ENCODE measurements at places on chromosomes 6 and 20. TPM values are rescaled to one million over a fixed set of nuclear protein-coding genes. Genes with fewer than 3 reads are reported as not detected.
A peak's percentile ranks its signal among the peaks of the same experiment; 100 is the strongest.

DNA sequence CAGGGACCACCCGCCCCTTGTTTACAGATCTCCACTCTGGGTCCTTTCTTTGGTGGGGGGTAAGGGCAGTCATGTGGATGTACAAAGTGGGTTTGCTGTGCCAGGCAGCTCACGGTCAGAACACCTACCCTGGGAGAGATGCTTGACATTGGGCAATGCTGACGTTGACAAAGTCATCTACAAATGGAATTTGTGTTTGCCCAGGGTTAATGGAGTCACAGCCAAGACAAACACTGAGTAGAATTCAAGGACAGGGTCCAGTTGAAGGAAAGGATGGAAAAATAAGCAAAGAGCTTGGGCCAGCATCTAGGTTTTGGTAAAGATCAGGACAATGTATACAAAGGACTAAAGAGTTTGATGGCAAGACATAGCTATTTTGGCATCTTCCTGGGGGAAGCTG is 54.7 kb downstream of the MOCS1 start:
- H3K27me3 ChIP-seq, result no peaks in the 10 kb centered on the region
- DNase-seq, result peak; percentile 23
- H3K27ac ChIP-seq, result no peak overlapping the region

- no peaks in the 10 kb centered on the region for H3K27me3 ChIP-seq
- no peaks in the 10 kb centered on the region for H3K36me3 ChIP-seq
- no peak for DNase-seq
- no peak overlapping the region for H3K27ac ChIP-seq
- no peaks in the 10 kb centered on the region for H3K4me1 ChIP-seq
Observed at GRCh38 chr6:63814459-63814858, 178.9 kb downstream of the PHF3 start.

DNA sequence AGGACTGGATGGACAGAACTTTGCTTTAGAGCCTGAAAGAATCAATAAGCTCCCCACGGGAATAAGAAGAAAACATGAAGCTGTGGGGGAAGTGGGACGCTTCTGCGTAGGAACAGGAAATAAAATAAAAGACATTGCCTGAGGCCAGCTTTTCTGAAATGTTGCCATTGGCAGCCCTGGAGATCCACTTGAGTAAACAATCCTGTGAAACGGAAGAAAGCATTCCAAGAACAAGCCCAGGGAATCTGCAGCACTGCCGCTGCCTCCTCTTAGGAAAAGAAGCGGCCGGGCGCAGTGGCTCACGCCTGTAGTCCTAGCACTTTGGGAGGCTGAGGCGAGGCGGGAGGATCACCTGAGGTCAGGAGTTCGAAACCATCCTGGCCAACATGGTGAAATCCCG is 182.3 kb upstream of the RALGAPA2 start:
- H3K27ac ChIP-seq, result no peak overlapping the region
- H3K4me1 ChIP-seq, result no peaks in the 10 kb centered on the region
- peaks cover 3% of the 10 kb centered on the region for H3K27me3 ChIP-seq

Gene TOX2
- not detected for total RNA-seq

DNA sequence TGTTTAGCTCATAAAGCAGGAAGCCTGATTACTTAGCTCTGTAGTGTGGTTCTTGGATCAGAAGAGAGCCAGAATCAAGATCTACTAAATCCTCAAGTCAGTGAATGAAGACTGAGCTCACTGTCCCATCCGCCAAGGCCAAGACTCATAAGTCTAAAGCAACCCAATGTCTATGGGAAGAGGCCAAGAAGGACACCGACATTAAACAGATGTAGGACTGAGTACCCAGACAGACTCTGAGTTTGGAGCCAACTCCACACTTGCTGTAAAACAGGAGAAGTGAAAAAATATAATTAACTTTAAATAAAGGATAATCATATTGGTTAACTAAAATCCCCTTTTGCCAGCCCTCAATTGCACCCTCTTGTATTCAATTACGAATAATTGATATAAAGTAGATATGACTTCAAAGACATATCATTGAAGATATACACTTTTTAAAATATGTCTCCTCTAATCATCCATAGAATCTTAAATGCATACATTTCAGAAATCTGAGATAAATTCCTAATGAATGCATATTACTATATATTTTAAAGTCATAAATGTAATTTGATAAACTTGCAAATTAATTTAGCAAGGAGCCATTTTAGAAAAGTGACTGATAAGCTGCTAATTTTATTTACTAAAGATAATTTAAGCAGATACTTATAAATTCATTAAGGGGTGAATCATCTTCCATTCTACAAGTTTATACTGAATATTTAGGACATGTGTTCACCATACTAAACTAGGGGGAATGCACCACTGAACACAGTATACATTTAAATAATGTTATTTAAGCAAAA is 617.0 kb upstream of the ARID1B start:
- H3K27ac ChIP-seq, result no peak overlapping the region
- H3K4me3 ChIP-seq, result no peak overlapping the region
- no peak for DNase-seq
- H3K27me3 ChIP-seq, result no peaks in the 10 kb centered on the region

Gene VAPB
- total RNA-seq, result 9.7 TPM

- no peak for DNase-seq
- H3K4me1 ChIP-seq, result peaks cover 9% of the 10 kb centered on the region
- H3K4me3 ChIP-seq, result no peak overlapping the region
- no peak overlapping the region for H3K27ac ChIP-seq
- H3K36me3 ChIP-seq, result no peaks in the 10 kb centered on the region
Observed at GRCh38 chr6:75590370-75590769, 11.3 kb upstream of the SENP6 start.

Gene GLP1R
- 0.11 TPM for total RNA-seq

- no peaks in the 10 kb centered on the region for H3K27me3 ChIP-seq
- no peaks in the 10 kb centered on the region for H3K36me3 ChIP-seq
- H3K27ac ChIP-seq, result no peak overlapping the region
- H3K4me3 ChIP-seq, result no peak overlapping the region
- DNase-seq, result no peak
Observed at GRCh38 chr20:39342463-39342862, 380.3 kb downstream of the DHX35 start.

Gene MOCS1
- total RNA-seq, result 21.5 TPM
